ENCODE measurements at places on chromosomes 13 and 19.

DNA sequence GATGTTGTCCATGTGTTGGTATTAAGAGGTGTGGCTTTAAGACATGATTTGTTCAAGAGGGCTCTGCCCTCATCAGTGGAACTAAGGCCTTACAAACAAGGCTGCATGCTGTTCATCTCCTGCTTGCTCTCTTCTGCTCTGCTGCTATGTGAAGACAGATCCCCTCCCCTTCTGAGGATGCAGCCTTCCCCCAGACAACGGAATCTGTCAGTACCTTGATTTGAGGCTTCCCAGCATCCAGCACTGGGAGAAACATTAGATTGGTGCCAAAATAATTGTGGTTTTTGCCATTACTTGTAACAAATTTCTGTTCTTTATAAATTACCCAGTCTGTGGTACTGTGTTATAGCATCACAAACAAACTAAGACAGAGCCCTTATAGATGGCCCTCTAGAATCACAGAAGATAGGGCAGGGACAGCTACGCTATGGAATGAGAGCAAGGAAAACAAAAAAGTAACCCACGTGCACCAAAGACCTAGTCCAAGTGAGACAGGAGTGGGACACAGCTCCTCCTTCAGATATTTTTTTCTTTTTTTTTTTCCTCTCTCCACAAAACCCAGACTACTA is 151.5 kb upstream of the RXFP2 start:
- no peak for DNase-seq

DNA sequence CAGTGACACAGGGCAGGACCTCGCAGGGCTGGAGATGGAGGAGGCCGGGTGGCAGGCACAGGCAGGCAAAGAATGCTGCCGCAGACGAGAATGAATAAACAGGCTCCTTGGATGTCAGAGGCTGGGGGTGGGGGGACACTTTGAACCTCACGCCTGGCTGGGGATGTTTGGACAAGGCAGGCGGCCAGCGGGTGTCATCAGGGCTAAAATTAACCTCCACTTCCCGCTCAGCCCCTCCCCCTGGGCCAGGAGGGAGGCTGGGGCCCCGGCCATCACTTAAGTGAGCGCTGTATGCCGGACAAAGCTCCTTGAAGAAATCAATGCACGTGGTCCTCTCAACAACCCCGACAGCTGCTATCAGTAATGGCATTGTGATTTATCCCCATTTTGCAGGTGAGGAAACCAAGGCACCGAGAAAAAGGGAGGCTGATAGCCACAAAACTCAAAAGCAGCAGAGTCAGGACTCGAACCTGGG is 10.3 kb upstream of the FUT5 start:
- no peak for DNase-seq

- DNase-seq, result no peak
These were observed 2.0 kb downstream of the ZNF823 start for GRCh38 chr19:11736696-11737095.

GRCh38 chr19:2320049-2320448 is 8.3 kb downstream of the LSM7 start:
- no peak for DNase-seq

DNA sequence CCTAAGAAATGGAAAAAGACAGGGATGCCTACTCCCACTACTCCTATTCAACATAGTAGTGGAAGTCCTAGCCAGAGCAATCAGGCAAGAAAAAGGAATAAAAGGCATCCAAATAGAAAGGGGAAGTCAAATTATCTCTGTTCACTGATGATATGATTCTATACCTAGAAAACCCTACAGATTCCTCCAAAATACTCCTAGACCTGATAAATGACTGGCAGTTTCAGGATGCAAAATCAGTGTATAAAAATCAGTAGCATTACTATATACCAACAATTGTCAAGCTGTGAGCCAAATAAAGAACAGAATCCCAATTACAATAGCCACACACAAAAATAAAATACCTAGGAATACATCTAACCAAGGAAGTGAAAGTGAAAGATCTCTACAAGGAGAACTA is 1.3 kb upstream of the GPR42 start:
- no peak for DNase-seq

GRCh38 chr13:98919566-98919965 is 58.3 kb downstream of the DOCK9 start:
- DNase-seq, result no peak

GRCh38 chr19:3556978-3557460 is 367 bp downstream of the MFSD12 start:
- peak; percentile 55 for DNase-seq

- DNase-seq, result no peak
These were observed 261.7 kb downstream of the LHFPL6 start for GRCh38 chr13:39341251-39341650.

- DNase-seq, result no peak
These were observed 21.0 kb downstream of the NFIX start for GRCh38 chr19:13016245-13016627.

DNA sequence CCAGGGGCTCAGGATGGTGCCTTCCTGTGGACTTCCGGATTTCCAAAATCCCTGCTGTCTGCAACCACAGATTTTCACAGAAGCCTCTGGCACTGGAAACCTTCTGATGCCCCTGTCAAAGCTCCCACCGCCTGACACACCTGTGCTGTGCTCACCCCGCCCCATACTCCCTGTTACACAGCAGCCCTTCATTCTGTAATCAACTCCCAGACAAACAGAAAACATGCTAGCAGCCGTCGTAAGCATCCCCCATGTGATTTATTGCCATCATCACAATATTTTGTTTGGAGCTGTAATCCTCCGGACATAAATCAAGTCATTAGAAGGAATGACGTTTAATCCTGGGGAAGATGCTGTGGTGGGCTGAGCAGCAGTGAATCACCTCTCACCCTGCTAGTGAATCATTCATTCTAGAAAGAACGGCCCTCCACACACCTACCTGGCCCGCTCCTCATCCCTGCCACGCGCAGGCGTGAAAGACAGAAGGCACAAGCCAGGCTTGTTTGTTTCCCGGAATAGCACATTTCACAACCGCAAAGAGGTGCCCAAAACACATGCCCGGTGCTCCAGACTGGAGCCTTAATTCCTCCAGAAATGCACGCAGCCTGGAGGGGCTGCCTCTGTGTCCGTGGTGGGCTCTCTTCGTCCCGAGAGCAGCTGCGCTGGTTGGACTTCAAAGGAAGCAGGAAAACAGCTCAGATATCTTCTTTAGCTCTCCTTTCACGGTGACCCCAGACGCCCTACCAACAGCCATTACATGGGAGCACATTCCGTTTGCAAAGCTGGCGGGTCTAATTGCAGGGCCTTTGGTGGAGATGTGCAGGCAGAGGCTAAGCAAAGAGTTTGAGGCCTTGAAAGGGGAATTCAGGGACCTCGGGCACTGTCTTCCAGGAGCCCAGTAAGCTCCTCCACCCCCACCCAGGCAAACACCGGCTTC is 41.3 kb upstream of the KCTD15 start:
- DNase-seq, result no peak

DNA sequence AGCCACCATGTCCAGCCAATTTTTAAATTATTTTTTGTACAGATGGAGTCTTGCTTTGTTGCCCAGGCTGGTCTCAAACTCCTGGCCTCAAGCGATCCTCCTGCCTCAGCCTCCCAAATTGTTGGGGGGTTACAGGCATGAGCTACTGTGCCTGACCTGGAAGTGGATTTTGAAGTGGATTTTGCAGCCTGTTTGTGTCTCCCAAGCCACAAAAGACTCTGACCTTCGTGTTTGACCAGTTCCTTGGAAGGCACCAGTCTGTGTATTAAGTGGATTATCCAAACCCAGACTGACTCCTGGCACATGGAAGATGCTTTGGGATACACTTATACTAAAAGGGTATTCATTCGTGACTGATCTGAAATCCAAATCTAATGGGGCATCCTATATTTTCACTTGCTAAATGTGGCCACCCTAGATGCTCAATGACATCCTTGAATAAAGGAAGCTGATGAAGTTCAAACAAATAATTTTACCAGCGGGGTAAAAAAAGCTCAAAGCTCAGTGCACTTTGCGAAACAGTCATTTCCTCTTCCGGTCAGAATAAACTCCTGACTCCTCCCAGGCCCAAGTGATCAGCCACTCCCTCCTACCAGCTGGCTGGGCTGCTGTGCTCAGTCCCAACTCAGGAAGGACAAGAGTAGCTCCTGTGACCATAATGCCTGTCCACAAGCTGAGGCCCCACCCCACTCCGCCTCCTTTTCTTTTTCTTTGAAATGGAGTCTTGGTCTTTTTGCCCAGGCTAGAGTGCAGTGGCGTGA is 32.6 kb upstream of the GATAD2A start:
- DNase-seq, result peak; percentile 73

- DNase-seq, result no peak
These were observed 52.9 kb downstream of the MBNL2 start for GRCh38 chr13:97274829-97275649.

DNA sequence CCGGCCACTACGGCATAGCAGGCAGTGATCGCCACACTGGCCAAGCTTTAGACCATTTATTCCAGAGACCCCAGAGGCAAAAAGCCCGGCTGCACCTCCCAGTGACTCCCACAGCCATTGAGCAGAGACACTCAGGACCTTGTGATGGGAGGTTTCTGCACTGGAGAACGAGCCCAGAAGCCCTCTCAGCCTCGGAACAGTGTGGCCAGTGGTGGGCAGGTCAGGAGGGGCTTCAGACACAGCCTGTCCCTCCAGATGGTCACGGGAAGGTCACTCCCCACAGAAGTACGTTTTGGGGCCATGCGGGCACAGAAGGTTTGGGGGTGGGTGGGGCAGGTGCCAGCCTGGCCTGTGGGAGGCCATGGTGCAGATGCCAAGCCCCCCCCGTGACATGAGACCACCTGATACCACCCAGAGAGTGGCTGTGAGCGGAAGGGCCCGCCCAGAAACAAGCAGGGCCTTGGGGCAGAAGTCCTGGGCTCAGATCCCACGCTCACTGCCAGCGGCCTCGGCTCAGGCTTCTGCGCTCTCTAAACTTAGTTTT is 599 bp upstream of the F10 start:
- DNase-seq, result no peak

- DNase-seq, result no peak
These were observed 34.9 kb upstream of the METTL21C start for GRCh38 chr13:102729560-102730270.

DNA sequence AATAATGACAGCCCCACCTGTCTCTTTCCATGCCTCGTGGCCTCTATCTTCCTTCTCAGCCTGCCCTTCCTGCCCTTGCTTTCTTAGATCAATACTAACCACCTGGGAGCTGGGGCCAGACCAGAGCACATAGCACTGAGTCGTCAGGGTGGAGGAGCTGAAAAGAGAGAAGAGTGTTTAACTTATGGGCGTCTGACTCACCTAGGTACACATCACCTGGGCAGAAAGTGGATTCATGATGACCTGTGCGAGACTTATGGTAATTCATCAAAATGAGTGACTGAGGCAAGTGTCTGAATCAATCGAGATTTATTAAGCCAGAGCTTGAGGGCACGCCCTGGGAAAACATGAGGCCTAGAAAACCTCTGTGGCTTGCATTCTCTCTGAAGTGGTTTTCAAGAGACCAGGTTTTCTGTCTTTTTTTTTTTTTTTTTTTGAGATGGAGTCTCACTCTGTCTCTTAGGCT is 19.2 kb downstream of the CEACAM6 start:
- peak; percentile 65 for DNase-seq

DNA sequence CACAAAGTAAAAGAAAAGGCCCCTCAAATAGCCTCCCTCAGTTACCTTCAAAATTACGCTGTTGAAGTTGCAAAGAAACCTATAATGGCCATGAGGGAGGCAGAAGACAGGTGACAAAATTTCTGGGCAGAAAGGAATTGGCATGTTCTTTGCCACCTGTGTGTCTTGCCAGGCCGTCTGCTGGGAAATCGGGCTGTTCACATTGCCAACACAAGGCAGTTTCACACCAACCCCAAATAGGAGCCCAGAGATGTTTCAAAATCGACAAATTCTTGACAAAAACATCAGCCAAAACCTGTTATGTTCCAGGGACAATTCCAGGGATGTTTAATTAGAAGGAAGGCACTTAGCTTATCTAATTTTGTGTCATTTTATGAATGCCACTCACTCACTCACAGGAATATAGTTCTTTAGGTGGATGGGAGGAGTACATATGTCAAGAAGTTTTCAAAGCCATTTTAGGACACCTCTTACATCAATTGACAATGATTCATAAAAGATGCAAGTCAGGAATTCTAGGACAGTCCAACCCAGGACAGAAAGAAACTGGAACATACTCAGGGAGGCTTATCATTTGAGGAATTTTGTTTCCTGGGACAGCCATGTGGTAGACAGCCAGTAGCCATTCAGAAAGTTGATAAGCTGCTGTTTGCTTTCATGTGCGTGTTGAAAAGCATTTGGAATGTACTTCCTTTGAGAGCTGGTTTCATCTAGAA is 164.5 kb downstream of the RGCC start:
- no peak for DNase-seq

- DNase-seq, result no peak
These were observed 6.1 kb downstream of the CDX2 start for GRCh38 chr13:27962982-27963381.

DNA sequence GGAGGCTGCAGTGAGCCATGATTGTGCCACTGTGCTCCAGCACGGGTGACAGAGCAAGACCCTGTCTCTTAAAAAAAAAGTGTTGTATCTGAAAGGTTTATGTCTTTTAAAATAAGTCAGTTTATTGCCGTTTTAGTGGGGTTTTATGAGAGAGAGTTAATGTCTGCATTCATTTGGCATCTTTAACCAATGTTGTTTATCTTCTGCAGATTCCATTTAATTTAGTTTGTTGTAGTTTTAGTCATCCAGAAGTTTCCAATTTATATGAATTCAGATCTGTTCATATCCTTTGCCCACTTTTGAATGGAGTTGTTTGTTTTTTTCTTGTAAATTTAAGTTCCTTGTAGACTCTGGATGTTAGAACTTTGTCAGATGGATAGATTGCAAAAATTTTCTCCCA is 36.7 kb upstream of the LPAR6 start:
- DNase-seq, result no peak

GRCh38 chr19:4061178-4061682 is 5.5 kb downstream of the ZBTB7A start:
- peak; percentile 56 for DNase-seq

DNA sequence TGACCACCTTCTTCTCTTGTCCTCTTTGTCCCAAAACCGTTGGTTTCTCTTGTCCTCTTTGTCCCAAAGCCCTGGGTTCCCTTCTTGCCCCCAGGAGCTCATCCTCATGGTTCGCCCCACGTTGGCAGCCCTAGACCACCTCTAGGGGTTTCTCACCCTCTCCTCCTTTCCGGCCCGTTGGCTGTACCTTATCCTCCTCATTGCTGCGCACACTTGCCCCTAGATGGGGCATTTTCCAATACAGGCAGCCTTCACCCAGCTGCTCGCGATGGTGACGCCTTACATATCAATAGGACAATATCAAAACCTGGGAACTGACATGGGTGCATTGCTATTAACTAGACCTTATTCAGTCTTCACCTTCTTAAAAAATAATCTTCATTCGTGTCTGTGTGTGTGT is 86.5 kb downstream of the IPO5 start:
- no peak for DNase-seq

GRCh38 chr13:41199526-41199925 is 5.2 kb upstream of the KBTBD7 start:
- no peak for DNase-seq

DNA sequence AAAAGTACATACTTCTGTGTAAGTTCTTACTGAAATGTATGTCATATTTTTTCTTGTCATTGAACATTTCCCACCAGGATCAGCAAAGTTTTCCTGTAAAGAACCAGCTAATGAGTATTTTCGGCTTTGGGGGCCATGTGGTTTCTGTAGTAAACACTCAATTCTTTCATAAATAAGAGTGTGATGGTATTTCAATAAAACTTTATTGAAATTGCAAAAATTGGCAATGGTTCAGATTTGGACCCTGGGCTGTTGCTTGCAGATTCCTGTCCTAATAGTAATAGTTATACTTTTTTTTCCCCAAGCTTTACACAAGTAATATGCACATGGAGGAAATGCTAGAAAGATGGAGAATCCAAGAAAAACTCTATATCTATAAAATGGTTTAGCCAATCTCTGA is 83.7 kb downstream of the ZNF536 start:
- no peak for DNase-seq

- DNase-seq, result no peak
These were observed 431.9 kb downstream of the COG6 start for GRCh38 chr13:40087091-40088002.

Measured in CD4-positive, alpha-beta T cell treated with Interleukin-10 for 1 hour (primary cell).